Cardiac septum (tissue), 1 donor: ENCODE measurements at places on chromosomes 2 and 18. TPM values are rescaled to one million over a fixed set of nuclear protein-coding genes. Genes with fewer than 3 reads are reported as not detected.

The CARF gene
- total RNA-seq: 9.0 TPM

DNA sequence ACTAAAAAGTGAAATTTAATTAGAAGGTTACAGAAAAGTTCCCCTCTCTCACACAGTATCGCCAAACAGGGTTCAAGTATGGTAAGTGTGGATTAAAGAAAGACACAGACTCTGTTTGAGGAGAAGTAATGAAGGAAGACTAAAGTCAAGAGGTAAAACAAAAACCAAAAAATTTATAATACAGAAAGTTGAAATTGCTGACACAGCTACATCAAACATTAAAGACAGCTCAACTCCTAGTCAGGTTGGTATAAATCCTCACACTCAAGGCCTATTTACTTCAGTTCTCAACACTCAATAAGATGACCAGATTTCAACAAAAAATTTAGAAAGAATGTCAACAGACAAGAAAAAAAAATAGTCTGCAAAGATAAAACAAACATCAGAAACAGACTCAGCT is 300.5 kb upstream of the LINC00305 start:
- DNase-seq: no peak

GRCh38 chr2:167237478-167237877 is 349.2 kb downstream of the XIRP2 start:
- DNase-seq: no peak

- DNase-seq: no peak
Observed at GRCh38 chr2:70902067-70902442, 33.6 kb upstream of the ATP6V1B1 start.

DNA sequence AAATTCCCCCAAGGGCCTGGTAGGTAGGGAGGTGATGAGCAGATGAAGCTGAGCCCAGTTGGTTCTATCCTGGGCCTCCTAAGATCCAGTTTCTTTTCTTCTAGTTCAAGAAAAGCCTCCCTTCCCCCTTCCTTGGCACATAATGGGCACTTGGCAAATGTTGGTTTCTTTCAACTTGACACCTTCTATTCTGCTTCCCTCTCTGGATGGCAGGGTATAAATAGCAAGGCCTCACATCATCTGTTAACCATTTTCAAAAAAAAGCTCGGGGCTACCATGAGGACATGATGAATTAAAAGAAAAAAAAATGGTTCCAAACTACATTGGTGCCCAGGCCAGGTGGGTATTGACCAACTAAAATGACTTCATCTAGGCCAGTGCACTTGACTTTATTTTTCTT is 29.9 kb downstream of the CTAGE1 start:
- DNase-seq: no peak
